Breast epithelium (tissue), 4 donors: ENCODE measurements at places on chromosomes 2 and 18.

DNA sequence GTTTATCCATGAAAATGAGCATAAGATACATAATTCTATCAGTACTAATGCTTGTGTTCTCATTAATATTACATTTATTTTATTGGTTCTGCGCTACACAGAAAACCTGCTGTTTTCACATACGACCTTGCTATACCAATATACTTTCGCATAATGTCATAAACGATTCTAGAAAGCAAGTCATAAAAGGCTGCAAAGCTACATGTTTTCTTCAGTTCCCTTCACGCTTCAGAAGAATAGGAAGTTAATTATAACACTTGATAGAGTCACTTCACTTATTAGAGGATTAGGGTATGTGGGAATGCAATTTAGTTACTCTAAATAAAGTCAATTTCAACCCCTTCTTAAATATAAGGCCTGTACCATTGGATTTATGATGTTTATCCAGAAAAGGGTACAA is 29.0 kb downstream of the PSME4 start:
- no peak for DNase-seq

DNA sequence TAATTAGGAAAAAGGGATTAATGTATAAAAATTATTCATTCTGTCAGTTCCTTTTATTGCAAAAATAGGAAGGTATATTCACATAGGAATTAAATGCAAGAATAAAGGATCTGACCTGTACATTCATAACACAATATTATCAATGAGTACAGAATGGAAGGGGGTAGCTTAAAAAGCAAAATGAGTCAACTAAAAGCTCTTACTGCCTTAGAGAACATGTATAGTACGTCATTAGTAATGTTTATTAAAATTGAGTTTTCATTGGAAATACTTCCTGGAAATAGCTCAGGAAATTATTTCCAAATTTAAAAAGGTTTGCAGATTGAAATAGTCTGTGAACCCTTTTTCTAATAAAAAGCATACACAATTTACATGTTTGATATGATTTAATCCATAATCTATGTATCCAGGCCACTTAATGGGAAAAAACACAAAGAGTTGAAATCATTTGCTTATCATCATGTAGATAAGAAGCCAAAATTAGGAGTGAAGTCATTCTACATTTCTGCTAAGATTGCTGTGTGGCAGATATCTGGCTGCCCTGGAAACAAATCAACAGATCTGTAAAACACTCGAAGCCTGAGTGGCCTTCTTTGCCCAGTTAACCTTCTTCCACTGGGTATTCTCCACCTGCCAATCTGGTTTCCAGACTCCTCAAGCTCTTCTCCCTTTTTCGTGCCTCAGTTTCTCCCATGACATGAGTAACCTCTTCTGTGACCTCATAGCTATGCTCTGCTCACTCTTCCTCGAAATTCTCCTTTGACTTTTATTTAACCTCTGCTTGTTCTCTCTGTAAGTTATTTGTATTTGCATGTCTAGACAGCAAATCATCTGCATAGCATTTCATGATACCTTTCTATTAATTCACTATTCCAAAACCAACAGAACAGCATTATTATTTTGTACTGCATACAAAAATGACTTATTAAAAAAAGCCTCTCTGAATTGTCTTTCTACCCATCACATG is 181.2 kb upstream of the REV1 start:
- no peak for DNase-seq

DNA sequence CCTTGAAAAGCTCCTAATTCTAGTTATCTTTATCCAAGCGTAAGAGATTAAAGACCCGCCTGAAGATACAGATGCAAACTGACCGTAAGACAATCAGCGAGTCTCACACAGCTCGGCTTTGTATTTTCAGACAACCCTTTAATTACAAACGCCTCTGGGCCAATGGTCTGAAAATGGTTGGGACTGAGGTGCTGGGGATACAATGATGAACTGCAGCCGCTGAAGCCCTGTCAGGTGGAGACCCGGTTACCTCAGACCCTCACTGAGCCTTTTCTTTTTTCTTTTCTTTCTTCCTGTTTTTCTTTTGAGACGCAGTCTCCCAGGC is 715 bp upstream of the CFAP36 start:
- no peak for DNase-seq

GRCh38 chr2:186991766-186992417 is 142.9 kb upstream of the ZSWIM2 start:
- DNase-seq: no peak

DNA sequence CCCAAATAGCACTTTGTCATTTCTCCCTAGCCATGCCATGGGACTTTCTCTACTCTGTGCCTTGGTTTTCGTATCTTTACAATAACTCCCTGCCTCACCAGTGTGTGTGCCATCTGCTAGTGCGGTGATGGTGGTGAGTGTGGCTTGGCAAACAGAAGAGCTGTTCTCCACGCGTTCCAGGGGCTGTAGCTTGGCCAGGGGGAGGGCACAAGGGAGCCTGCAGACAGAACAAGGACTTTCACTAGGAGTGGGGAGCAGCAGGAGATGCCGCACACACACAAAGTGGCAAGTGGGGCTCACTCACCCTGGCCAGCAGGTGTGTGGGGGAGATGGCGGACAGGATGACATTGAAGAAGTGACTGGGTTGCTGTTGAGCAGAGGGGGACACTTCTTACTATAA is 196.9 kb downstream of the HAUS1 start:
- DNase-seq: no peak

DNA sequence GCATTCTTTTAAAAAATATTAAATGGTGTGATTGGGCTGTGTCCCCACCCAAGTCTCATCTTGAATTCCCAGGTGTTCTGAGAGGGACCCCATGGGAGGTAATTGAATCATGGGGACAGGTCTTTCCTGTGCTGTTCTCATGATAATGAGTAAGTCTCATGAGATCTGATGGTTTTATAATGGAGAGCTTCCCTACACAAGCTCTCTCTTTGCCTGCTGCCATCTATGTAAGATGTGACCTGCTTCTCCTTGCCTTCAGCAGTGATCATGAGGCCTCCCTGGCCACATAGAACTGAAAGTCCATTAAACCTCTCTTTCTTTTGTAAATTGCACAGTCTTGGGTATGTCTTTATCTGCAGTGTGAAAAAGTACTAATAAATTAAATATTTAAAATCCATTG is 10.3 kb downstream of the PPM1B start:
- no peak for DNase-seq
